HepG2 (cell line): ENCODE measurements at places on chromosomes 1 and 21. TPM values are rescaled to one million over a fixed set of nuclear protein-coding genes. Genes with fewer than 3 reads are reported as not detected.

GRCh38 chr1:215114154-215114933, 31.8 kb downstream of the KCNK2 start:
- DNase-seq, result no peak

DNA sequence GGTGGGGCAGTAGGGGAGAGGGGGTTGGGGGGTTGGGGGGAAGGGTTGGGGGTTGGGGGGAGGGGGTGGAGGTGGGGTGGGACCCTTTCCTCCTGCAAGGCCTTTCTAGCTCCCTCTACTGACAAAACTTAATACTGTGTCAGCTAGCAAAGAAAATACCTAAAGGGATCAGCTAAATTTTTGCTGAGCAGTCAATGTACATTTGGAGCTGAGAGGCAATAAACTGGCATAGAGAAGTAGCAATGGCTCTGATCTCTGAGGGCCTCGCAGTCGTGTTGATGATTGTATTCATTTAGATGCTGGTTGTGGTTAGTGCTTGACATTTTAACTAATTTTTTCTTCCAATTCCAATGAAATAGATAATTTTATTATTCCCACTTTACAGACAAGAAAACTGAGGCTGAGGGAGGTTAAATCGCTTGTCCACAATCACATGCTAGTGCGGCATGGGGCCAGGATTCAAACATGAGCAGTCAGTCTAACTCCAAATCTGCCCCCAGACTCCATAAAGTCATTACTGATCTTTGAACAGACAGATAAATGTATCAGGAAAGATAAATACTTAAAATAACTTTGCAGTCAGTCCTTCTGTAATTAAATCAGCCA, 357.1 kb downstream of the DISC1 start:
- DNase-seq, result no peak

DNA sequence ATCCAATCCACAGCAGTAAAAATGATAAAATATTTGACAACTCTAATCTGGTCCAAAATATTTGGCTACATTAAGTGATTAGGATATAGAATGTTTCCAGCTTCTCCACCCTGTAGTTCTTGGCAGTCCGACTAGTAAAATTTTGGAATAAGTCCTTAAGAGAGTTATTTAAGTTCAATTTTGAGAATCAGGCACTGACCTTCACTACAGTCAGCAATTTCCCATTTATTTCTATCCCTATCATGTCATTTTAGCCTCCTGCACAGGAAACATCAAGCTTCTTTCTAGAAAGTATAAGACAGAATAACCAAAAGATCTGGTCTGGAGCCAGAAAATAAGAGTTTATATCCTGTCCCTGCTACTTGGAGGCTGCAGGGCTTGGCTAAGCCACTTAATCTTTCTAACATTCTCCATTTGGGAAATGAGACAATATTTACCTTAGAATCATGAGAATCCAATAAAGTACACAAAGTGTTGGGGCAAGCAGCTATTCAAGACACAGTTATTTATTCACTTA, 162.2 kb downstream of the DPYD start:
- no peak for DNase-seq

DNA sequence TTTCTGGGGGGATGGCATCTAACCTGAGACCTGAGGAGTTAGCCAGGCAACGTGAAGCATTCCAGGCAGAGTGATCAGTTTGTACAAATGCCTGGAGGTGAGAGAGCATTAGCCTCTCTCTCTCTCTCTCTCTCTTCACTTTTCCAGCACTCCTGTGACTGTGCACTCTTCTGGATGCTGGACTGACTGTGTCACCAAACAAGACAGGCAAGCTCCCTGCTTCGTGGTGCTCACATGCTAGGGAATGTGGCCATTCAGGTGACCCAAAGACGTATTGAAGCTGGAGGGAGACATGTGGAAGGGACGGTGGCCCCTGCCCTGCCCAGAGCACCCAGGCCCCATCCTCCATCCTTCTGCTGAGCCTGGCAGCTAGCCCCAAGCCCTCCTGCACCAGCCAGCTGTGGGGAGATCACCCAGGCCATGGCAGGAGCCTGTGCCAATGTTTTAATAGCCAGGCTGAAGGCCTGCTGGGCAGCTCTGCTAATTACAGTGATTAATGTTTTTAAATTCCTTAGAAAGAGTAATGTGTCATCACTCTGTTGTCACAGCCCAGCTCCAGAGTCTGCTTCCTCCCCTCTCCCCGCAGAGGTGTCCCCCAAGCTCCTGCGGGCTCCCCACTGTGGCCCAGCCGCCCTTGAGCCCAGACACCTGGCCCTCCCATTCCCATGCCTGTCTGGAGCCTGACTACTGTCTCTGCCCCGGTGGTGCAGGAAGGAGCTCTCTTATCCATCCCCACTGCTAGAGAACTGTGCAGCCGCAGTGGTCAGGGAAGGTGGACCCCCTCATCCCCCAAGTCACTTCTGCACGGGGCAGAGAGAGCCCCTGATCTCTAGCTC, 48.9 kb downstream of the UBIAD1 start:
- no peak for DNase-seq

DNA sequence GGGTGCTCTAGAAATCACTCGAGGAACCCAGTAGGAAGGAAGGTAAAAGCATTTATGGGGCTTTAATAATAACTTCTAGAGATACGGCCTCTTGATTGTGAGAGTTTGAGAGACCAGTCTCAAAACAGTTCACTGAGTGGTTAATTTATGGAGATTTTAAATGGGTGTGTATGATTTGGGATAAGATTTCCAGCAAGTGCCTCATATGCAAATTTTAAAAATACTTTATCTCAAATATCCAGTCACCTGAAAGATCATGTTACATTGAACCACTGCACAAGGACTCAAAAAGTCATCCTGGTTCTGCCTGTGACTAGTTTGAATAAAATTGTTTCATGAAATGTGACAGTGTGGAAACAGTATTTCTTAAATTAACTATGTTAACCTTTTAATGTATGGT, 64.5 kb downstream of the HUNK start:
- DNase-seq, result no peak

- DNase-seq, result no peak
These were observed 140.6 kb upstream of the GRIK3 start for GRCh38 chr1:37174876-37175275.

GRCh38 chr1:100528871-100529270, 9.1 kb upstream of the GPR88 start:
- no peak for DNase-seq

GRCh38 chr21:17427831-17428483, 84.9 kb upstream of the CXADR start:
- DNase-seq, result no peak

DNA sequence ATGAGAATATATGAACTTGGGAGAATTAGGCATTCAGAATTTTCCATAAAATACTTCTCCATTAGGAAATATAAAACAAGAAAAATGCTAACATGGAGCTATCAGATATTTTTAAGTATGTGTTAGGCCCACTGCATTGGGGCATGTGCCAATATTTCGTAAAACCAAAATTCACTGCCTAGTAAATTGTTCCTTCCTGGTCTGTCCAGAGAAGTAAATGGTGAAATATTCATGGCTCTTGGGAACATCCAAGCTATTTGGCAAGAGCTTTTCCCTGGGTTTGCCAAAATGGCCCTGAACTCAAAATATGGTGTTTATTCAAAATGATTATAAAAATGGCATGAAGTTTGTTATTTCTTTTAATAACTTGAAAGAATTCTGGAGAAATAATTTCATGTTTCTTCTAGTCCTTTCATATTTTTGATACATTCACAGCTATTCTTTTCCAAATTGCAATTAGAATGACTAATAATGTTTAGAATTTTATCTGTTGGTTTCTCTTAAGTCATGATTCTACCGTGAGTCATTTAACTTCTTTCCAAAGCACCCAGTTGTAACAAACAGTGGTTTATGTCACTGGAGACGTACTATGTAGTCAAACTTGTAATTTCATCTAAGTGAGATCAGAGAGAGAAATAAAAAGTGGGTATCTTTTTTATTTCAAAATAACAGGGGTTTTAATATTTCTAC, 25.7 kb upstream of the SLC19A2 start:
- no peak for DNase-seq

DNA sequence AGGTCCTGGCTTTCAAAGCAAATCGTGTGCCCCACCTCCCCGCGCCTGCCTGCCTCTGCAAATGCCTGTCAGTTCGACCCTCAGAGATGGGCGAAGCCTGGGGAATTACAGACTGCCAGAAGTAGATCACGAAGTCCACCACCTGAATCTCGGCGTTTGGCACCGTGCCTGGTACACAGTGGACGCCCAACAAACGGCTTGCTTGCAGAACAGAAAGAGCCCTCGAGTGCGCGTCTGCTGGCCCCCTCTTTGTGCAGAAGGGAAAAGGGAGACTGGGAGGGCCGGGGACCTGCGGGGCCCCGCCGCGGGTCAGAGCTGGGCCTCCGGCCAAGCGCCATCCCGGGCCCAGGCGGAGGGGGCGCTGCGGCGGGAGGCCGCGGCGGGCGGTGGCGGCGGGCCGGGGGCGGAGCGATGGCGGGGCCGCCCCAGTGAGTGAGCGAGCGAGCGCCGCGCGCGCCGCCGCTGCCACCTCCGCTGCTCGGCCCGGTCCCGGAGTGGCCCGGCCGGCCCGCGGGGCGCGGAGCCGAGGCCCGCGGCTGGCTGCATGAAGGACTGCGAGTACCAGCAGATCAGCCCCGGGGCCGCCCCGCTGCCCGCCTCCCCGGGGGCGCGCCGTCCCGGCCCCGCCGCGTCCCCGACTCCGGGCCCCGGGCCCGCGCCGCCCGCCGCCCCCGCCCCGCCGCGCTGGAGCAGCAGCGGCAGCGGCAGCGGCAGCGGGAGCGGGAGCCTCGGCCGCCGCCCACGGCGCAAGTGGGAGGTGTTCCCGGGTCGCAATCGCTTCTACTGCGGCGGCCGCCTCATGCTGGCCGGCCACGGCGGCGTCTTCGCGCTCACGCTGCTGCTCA, at the start of gene ZDHHC18:
TSS of gene ZDHHC18 (plus strand) at position 428 of the 845 bp plus-strand sequence. CDS start at position 545, 117 bp downstream.
- peak; percentile 38 for DNase-seq

- peak; percentile 51 for DNase-seq
These were observed 9.1 kb upstream of the ATAD3B start for GRCh38 chr1:1462318-1462966.

DNA sequence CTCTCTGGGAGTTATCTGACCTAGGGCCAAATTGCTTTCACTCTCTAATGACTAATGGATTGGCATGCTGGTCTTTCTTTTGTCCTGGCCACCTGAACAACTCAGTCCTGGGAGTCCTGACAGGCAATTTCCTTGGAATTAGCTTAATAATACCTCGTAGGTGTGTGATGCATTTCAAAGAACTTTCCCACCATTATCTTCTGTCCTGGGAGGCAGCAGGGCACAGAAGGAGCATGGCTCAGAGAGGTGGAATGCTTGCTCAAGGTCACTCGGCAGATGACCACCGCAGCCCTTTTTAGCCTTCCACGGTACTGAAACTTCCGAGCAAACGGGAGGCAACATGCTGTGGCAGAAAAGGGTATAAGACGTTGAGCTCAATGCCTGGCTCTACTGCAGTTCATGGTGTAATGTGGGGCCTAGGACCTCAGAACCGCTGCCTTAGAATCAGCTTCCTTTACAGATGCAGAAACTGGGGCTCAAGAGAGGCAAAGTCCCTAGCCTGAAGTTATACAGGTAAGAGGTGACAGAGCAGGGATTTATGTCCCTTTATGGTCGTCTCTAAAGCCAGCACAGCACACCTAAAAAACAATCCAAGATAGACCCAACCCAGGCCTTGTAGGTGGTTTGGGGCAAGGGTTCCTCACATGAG, 3.2 kb downstream of the ID3 start:
- peak; percentile 77 for DNase-seq

GRCh38 chr21:19026911-19027310, 623.3 kb upstream of the TMPRSS15 start:
- DNase-seq, result no peak

GRCh38 chr1:79694241-79694640, 687.7 kb upstream of the ADGRL4 start:
- no peak for DNase-seq

- no peak for DNase-seq
These were observed 44.0 kb downstream of the LRRC71 start for GRCh38 chr1:156964441-156964840.

GRCh38 chr21:25175938-25176337, 431.3 kb downstream of the MRPL39 start:
- no peak for DNase-seq

- no peak for DNase-seq
These were observed 228.9 kb downstream of the TNR start for GRCh38 chr1:175514387-175514953.

GRCh38 chr21:44874497-44875315, 1.2 kb upstream of the PTTG1IP start:
- no peak for DNase-seq

- DNase-seq, result no peak
These were observed 63.9 kb downstream of the LYST start for GRCh38 chr1:235802573-235803346.

- no peak for DNase-seq
These were observed 25.2 kb downstream of the KIFAP3 start for GRCh38 chr1:170049176-170049800.

GRCh38 chr1:18144916-18145647, 37.5 kb downstream of the IGSF21 start:
- no peak for DNase-seq

- DNase-seq, result no peak
These were observed 31.1 kb downstream of the EEIG2 start for GRCh38 chr1:108590957-108591356.

DNA sequence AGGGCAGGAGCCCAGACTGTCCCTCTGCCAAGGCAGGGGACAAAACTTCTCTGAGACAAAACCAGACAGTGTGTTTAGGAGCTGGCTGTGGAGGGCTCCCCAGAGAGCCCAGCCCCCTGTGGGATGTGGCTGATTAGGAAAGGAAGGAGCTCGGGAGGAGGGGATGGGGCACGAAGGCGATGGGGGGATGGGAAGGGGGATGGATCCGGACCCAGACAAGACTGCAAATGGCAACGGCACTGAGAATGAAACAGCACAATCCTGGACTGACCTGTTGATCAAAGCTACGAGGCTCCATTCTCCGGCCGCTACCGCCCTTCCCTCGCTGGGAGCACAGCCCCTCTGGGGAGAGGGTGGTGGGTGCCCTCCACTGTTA, 33.1 kb downstream of the FOXO6 start:
- DNase-seq, result no peak

- DNase-seq, result no peak
These were observed 62.8 kb downstream of the NGF start for GRCh38 chr1:115275216-115275615.

Gene CRNN
- not detected in 2 replicates for total RNA-seq

Gene AVPR1B
- not detected in 2 replicates for total RNA-seq

Gene TLCD4
- 11.9 and 14.5 TPM in 2 replicates for total RNA-seq

Gene SUSD4
- not detected in 2 replicates for total RNA-seq

Gene ZNF648
- total RNA-seq, result 0.13 and 0.14 TPM in 2 replicates

Gene UBIAD1
- 12.5 and 16.9 TPM in 2 replicates for total RNA-seq

Gene MRPL37
- 127 and 143 TPM in 2 replicates for total RNA-seq

Gene PADI4
- 0.04 TPM in 1 of 2 replicates, not detected in the other for total RNA-seq

Gene ZNF593
- total RNA-seq, result 55.8 and 59.3 TPM in 2 replicates

Gene OR6K2
- not detected in 2 replicates for total RNA-seq

Gene GUCA2A
- not detected in 2 replicates for total RNA-seq

Gene MAP10
- not detected in 2 replicates for total RNA-seq

Gene C1orf94
- not detected in 2 replicates for total RNA-seq

Gene UBE2U
- not detected in 2 replicates for total RNA-seq

Gene HLX
- 0.06 and 0.35 TPM in 2 replicates for total RNA-seq
